ENCODE measurements at places on chromosomes 2 and 18. TPM values are rescaled to one million over a fixed set of nuclear protein-coding genes. Genes with fewer than 3 reads are reported as not detected.
A peak's percentile ranks its signal among the peaks of the same experiment; 100 is the strongest.

DNA sequence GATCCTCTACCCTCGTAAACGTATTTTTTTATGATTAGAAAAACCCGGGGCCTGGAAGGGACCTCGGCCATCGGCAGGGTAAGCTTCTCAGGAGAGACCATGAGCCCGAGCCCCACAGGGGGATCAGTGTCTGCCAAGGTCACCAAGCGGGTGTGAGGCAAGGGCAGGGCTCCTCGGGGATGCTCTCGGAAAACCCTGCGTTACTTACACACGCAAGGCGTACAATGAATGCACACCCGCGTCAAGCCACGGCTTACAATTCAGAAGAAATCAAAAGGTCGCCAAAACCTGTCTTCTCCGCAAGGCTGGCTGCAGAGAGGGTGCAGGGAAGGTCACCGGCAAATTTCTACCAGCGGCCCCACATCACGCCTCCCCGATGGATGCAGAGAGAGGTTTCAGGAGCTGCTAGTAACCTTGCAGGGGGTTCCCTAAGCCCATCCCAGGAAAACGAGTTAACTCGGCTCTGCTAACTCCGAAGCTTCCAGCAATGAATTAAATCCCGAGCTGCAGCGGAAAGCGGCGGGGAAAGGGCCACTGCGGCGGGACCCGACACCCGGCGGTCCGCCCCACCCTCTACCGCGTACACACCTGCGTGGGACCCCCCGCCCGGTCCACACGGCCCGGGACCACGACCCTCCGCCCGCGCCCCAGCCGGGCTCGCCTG, 638 bp downstream of the ST3GAL5 start:
- no peaks in the 10 kb centered on the region for H3K36me3 ChIP-seq
- no peak for DNase-seq
- H3K27me3 ChIP-seq = peaks cover 15% of the 10 kb centered on the region

DNA sequence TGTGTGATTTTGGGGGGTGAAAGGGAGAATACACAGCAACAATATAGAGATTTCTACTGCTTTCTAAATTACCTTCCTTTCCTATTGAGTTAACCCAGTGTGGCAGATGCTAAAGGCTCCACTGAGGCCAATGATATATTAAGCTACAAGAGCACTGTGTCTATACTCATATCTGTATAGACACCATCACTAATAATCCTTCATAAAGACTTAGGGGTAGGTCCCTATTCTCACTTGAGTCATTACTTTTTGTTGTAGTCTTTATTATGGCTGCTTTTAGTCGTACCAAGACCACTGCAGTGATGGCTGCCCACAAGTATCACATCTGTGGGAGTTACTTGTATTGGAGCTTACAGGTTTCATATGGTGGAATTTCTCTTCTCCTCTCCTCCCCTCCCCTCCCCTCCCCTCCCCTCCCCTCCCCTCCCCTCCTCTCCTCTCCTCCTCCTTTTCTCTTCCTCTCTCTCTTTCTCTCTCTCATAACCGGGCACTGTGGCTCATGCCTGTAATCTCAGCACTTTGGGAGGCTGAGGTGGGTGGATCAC, 637.6 kb downstream of the ADCYAP1 start:
- DNase-seq = no peak
- no peak overlapping the region for H3K27ac ChIP-seq
- H3K4me1 ChIP-seq = no peaks in the 10 kb centered on the region
- no peaks in the 10 kb centered on the region for H3K36me3 ChIP-seq
- H3K4me3 ChIP-seq = no peak overlapping the region
- no peaks in the 10 kb centered on the region for H3K27me3 ChIP-seq

- no peaks in the 10 kb centered on the region for H3K4me1 ChIP-seq
- no peak overlapping the region for H3K27ac ChIP-seq
- no peaks in the 10 kb centered on the region for H3K36me3 ChIP-seq
- no peak overlapping the region for H3K4me3 ChIP-seq
Measured at GRCh38 chr2:26355038-26355995, 8.7 kb upstream of the ADGRF3 start.

GRCh38 chr18:75810516-75810915, 383.0 kb upstream of the SMIM21 start:
- H3K36me3 ChIP-seq = no peaks in the 10 kb centered on the region
- DNase-seq = no peak
- H3K27me3 ChIP-seq = no peaks in the 10 kb centered on the region
- H3K27ac ChIP-seq = no peak overlapping the region
- no peak overlapping the region for H3K4me3 ChIP-seq
- peaks cover 6% of the 10 kb centered on the region for H3K4me1 ChIP-seq

- H3K27me3 ChIP-seq = no peaks in the 10 kb centered on the region
- peak overlapping the region; percentile 99 for H3K4me3 ChIP-seq
- peak overlapping the region; percentile 99 for H3K27ac ChIP-seq
- DNase-seq = peak; percentile 78
- peaks cover 30% of the 10 kb centered on the region for H3K4me1 ChIP-seq
Measured at GRCh38 chr2:43221124-43221762, 5.2 kb downstream of the ZFP36L2 start.

GRCh38 chr18:58649966-58650816, 21.1 kb upstream of the MALT1 start:
- H3K4me3 ChIP-seq = no peak overlapping the region
- H3K27ac ChIP-seq = no peak overlapping the region
- no peaks in the 10 kb centered on the region for H3K4me1 ChIP-seq
- no peaks in the 10 kb centered on the region for H3K36me3 ChIP-seq
- H3K27me3 ChIP-seq = no peaks in the 10 kb centered on the region

GRCh38 chr2:133690780-133691179, 122.5 kb upstream of the NCKAP5 start:
- DNase-seq = no peak
- H3K4me3 ChIP-seq = no peak overlapping the region
- H3K27me3 ChIP-seq = no peaks in the 10 kb centered on the region
- no peaks in the 10 kb centered on the region for H3K36me3 ChIP-seq
- H3K27ac ChIP-seq = no peak overlapping the region
- H3K4me1 ChIP-seq = no peaks in the 10 kb centered on the region

The DCDC2C gene
- polyA plus RNA-seq = 0.33 TPM

- H3K27ac ChIP-seq = no peak overlapping the region
- no peak overlapping the region for H3K4me3 ChIP-seq
- no peaks in the 10 kb centered on the region for H3K27me3 ChIP-seq
- no peak for DNase-seq
Measured at GRCh38 chr2:127448526-127448925, 30.3 kb downstream of the PROC start.

DNA sequence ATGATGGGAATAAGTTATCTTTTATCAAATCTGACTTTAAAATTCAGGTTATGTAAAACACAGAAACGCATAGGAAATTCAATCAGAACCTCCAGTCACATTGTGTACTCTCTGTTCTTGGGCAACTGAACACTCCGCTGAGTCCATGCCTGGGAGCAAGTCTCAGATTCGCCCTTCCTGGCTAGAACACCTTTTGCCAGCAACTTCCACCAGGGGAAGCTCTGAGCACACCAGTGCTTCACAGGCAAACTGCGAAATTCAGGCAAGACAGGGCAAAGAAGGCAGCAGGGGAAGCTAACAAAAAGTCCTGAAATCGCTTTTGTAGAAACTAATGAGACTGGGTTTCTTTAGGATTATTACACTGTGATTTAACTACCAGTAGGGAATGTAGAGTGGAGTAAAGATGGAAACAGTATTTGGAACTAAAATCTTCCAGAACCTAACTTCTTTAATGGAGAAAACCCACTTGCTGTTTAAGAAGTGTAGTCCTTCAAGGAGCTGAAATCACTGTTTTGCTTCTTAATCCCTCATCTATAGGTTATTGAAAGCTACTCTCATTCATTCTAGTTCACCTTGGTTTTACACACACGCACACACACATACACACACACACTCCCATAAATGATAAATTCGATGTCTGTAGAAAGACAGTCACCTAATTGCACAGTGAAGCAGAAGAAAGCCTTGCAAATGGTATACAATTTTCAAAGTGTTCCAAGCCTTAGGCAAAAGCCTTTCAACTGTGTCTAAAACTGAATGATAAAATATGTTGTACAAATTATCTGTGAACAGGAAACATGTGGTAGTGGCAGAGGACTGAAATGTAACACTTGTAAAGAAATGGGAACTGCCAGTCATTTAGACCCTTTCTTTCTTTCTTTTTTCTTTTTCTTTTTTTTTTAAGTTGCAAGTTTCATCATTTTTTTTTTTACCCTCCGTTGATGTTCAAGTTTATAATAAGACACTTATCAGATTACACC, 214.5 kb downstream of the TMEM182 start:
- peak; percentile 12 for DNase-seq
- no peaks in the 10 kb centered on the region for H3K36me3 ChIP-seq
- no peak overlapping the region for H3K4me3 ChIP-seq
- no peaks in the 10 kb centered on the region for H3K4me1 ChIP-seq

The SPOPL gene
- polyA plus RNA-seq = 21.7 TPM

- H3K27ac ChIP-seq = no peak overlapping the region
- DNase-seq = no peak
- H3K4me1 ChIP-seq = no peaks in the 10 kb centered on the region
- no peaks in the 10 kb centered on the region for H3K27me3 ChIP-seq
Measured at GRCh38 chr2:144707736-144708326, 187.9 kb upstream of the ZEB2 start.

- H3K4me1 ChIP-seq = no peaks in the 10 kb centered on the region
- H3K27me3 ChIP-seq = no peaks in the 10 kb centered on the region
- no peak overlapping the region for H3K4me3 ChIP-seq
- H3K27ac ChIP-seq = no peak overlapping the region
Measured at GRCh38 chr2:54416166-54416813, 39.8 kb upstream of the SPTBN1 start.

DNA sequence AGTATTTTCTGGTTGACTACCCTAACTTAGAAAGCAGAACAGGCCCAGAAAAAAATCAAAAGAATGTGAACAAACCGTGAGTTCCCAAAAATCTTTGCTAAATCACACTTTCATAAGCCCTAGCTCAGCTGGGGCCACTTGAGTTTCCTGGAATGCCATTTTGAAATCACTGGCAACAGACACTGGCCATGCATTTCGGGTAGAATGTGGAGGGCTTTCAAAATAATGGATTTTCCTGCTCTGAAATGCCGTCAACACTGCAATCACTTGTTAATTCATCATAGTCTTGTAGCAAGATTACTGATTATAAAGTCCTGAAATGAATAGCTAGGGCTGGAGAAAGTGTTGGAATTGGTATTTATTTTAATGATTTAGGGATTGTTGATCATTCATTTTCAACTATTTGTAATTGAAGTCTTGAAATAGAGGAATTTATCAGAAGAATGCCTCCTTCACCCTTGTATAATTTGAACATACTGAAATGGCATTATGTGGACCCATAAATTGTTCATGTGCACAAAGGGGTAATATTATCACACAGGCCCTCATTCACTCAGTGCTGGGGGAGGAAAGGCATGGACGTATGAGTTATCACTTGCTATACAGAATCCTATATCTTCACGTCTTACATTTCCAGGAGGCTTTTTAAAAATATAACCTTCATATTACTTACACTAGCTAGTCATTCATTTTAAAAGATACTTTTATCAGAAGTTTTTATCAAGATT, 134.8 kb downstream of the DTNA start:
- no peak overlapping the region for H3K27ac ChIP-seq
- no peak overlapping the region for H3K4me3 ChIP-seq
- no peaks in the 10 kb centered on the region for H3K27me3 ChIP-seq
- DNase-seq = no peak

The ACTG2 gene
- polyA plus RNA-seq = 913 TPM

The TRIP12 gene
- polyA plus RNA-seq = 99.3 TPM

The TRIM43 gene
- polyA plus RNA-seq = not detected

DNA sequence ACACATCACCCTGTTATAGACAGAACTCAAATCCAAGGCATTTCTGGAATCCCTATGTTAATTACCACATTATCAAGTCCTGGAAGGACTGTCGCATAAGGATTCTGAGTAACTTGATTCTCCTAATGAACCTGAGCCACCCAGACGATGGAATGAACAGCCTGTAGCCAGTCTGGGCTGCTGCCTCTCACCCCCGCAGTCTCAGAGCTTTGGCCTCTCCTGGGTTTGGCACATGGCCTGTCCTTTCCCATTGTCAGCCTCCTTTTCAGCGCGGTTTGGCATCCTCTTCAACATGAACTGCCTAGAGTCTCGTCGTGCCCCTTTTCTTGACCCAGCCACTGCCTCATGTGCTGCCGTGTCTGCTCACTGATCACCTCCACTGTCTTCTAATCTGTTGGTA, 147.6 kb downstream of the SLC8A1 start:
- no peaks in the 10 kb centered on the region for H3K27me3 ChIP-seq
- no peak overlapping the region for H3K27ac ChIP-seq
- H3K4me1 ChIP-seq = peaks cover 2% of the 10 kb centered on the region
- no peak for DNase-seq
- no peak overlapping the region for H3K4me3 ChIP-seq
- H3K36me3 ChIP-seq = no peaks in the 10 kb centered on the region

GRCh38 chr2:230343747-230344146, 16.8 kb downstream of the SP140L start:
- H3K27me3 ChIP-seq = no peaks in the 10 kb centered on the region
- no peaks in the 10 kb centered on the region for H3K36me3 ChIP-seq
- no peak overlapping the region for H3K4me3 ChIP-seq
- DNase-seq = no peak
- no peaks in the 10 kb centered on the region for H3K4me1 ChIP-seq

The ONECUT2 gene
- polyA plus RNA-seq = 16.1 TPM

DNA sequence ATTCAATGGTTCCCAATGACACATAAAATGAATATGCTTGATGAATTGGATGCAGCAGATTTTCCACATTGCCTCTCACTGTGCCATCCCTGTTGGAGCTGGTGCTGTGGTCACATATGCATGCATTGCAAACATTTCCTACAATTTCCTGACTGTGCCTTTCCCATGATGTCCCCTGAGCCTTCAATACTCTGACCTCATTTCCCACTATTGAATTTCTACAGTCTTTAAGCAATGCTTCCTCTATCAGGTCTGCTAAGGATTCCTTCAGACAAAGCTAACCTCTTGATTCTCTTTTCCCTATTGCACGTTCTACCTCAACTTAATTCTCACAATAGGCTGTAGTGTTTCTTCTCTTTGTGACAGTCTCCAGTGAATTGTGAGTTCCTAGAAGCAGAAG, 342.5 kb upstream of the CRIM1 start:
- H3K27me3 ChIP-seq = no peaks in the 10 kb centered on the region
- H3K4me1 ChIP-seq = no peaks in the 10 kb centered on the region
- H3K27ac ChIP-seq = no peak overlapping the region
- no peak overlapping the region for H3K4me3 ChIP-seq
- DNase-seq = no peak

GRCh38 chr2:237147317-237147716, 61.6 kb downstream of the COPS8 start:
- H3K27ac ChIP-seq = no peak overlapping the region
- H3K4me1 ChIP-seq = no peaks in the 10 kb centered on the region
- no peaks in the 10 kb centered on the region for H3K36me3 ChIP-seq

The SH3BP4 gene
- 27.7 TPM for polyA plus RNA-seq

- H3K27ac ChIP-seq = no peak overlapping the region
- no peak overlapping the region for H3K4me3 ChIP-seq
- no peaks in the 10 kb centered on the region for H3K27me3 ChIP-seq
- no peaks in the 10 kb centered on the region for H3K4me1 ChIP-seq
- no peak for DNase-seq
Measured at GRCh38 chr2:32683520-32684086, 55.8 kb downstream of the TTC27 start.

The IL36B gene
- polyA plus RNA-seq = not detected

GRCh38 chr18:50131591-50131990, 63.4 kb downstream of the MYO5B start:
- no peak overlapping the region for H3K4me3 ChIP-seq
- H3K4me1 ChIP-seq = peaks cover 42% of the 10 kb centered on the region
- no peaks in the 10 kb centered on the region for H3K36me3 ChIP-seq
- no peaks in the 10 kb centered on the region for H3K27me3 ChIP-seq

GRCh38 chr2:8169443-8169842, 512.4 kb upstream of the ID2 start:
- H3K4me3 ChIP-seq = no peak overlapping the region
- H3K4me1 ChIP-seq = no peaks in the 10 kb centered on the region
- no peak overlapping the region for H3K27ac ChIP-seq
- DNase-seq = no peak
- no peaks in the 10 kb centered on the region for H3K27me3 ChIP-seq

Measured in large intestine (tissue), 12 donors.